NCI-H1436 treated with DMSO at 0.1 percent for 48 hours (cell line): ENCODE measurements at places on chromosomes 3 and 15.

- no peak for DNase-seq
Observed at GRCh38 chr3:107117922-107118536, 259.2 kb upstream of the CCDC54 start.

DNA sequence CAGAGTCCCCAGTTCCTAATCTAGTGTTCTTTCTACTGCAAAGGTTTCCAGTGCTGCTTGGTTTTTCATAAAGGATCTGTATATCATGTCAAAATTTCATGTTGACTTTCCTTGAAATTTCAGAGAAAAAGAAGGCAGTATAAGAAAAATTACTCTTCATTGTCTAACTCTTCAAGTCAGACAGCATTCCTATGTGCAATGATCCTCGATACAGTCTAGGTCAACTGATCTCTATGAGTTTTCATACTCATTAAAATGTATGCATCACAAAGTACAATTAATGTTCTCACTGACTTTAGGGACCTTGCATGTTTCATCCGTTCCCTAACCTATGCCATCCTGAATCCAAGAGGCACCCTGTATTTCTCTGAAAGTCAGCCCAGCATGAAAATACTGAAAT, 317.3 kb downstream of the ZBTB20 start:
- no peak for DNase-seq

DNA sequence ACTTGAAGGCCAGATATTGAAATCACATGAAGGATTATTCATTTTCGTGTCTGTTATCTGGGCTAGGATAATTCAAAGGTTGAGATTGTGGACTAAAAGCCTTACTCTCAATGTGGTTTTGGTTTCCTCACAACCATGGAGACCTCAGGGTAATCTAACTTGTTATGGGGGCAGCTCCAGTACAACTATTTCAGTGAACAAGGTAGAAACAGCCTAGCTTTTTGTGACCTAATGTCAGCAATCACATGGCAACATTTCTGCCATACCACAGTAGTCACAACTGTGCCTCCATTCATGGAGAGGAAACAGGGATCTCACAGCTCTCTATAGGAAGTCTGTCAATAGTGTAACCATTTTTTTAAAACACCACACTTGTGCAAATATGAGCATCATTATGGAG, 62.4 kb upstream of the RARB start:
- no peak for DNase-seq

- no peak for DNase-seq
Observed at GRCh38 chr15:63037976-63038720, 4.4 kb upstream of the TPM1 start.

DNA sequence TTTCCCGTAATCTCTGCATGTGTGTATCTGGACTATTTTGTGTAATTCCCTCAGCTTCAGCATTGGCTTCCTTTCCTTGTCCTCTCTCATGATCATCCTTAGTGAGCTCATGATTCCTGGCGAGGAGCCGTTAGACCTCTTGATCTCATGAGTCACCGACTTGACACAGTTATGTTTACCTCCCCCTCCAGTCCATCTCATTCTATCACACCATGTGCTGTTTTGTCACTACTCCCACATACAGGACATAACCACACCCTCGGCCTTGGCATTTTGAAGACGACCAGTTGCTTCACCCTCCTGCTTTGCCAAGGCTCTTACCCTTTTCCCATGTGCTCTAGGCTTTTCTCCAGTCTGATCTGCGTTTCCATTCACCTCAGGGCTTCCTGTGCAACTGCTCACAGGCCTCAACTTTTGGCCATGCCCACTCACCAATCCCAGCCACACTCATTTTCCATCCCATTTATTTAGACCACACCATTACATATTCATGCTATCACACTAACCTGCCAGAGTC, 41.5 kb downstream of the CP start:
- DNase-seq, result no peak

DNA sequence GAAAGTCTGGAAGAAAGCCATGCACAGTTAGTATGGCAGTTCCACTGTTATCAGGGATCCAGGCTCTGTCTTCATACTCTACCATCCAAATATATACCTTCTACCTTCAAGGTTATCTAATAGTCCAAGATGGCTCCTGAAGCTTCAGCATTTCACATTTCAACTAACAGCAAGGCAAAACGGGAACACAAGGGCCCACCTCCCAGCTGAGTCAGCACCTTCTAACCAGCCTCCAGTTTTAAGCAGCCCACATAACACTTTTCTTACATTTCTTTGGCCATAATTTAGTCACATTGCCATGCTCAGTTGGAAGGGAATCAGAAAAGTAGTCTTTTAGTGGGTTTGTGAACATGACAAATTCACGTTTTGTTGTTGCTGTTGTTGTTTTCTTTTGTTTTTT, 15.4 kb upstream of the MSL2 start:
- no peak for DNase-seq

DNA sequence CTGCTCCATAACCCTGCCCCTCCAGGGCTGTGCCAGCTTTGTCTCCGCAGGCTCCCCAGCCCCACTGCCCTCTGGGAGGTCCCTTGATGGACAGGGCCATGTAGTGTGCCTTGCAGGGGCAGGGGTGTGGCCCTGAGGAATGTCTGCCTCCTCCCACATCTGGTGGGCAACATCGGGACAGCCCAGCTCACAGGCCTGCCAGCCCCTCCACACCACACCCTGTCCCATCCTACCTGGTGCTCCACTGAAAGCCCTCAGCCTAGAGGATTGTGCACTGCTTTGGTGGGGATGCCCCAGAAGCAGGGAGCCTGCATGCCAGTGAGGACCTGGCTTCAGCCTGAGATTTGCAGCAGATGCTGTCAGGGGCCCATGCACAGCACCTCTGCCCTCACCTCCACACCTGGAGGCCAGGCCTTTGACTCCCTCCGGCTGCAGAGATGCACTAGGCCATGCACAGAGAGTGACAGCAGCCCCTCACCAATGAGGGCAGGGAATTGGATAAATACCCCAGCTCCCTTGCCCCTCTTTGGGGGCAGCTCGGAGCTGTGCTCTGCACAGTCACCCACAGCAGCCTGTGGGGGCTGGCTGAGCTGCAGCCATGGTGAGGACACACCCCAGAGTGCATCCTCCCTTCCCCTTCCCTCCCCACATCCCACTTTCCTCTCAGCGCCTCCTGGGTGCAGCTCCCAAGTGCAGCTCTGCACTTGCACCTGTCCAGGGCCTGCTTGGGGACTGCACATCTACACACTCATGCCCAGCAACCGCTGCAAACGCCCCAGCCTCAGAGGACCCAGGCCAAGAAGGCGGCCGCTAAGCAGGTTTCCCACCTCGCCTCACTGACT, 2.7 kb downstream of the C3orf22 start:
- no peak for DNase-seq

DNA sequence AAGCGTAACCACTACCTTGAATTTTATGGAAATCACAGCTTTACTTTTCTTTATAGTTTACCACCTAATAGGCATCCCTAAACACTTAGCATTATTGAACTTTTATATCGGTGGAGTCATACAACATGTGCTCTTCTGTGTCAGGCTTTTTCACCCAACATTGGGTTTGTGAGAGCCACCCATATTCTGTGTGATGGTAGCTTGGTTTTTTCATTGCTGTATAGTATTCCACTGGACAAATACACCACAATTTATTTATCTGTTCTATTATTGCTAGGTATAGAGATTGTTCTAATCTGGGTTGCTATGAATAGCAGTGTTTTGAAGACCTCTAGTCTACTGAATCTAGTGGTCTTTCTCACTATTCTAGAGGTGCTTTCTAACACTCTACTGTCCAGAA, 31.6 kb upstream of the ATP1B3 start:
- no peak for DNase-seq

GRCh38 chr3:49724586-49724985, 835 bp upstream of the GMPPB start:
- DNase-seq, result no peak

- no peak for DNase-seq
Observed at GRCh38 chr3:66812136-66812535, 186.0 kb upstream of the KBTBD8 start.

DNA sequence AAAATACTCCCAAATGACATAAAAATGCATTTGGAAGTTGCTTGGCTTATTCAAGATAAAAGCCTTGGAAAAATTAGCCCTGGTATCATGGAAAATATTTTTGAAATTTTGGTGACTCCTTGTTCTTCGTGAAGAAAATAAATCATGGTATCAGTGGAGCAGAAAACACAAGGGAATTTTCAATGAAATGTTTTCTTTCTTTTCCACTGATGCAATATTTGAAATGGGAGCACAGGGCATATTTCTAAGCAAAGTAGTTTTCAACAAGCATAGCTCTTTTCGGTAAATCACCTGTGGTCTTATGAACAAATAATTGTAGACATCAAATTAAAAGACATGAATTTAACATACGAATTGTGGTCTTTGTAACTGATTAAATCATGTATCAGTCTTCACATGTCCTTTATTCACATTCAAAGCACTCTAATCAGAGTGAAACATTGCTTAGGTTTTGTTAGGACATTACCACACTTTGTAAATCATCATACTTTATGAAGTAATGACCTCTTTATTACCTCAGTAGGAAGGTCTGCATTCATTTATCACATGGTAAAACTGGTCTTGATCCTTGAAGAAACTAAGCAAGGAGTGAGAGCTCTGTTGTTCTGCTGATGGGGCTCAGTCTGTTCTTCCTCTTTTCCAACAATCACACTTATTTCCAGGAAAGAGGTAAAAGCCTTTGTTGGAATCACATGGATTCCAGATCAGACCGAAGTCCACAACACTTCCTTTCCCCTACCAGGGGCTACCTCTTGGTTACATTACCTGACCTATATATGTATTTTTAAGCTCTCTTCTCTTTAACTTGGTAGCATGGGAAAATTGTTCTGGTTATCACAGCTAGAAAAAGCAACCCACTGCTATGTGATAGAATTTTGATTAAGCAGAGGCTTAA, 413.5 kb upstream of the THBS1 start:
- no peak for DNase-seq

GRCh38 chr15:99928429-99928981, 195.3 kb upstream of the LYSMD4 start:
- DNase-seq, result no peak

DNA sequence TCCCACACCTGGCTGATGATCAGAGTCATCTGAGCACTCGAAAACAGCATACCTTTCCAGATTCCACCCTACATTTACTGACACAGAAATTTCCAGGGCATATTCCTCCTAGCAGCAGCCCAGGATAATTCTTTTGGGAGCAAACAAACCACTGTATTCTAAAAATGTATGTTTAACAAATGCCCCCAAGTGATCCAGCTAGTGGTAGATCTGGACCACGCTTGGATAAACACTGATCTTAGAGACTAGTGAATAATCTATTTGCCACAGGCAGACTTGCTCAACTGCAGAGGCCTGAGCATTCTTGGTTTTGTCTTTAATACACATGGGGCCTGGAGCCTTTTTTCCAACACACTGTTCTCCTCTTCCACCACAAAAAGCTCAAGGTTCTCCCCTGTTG, 89.6 kb downstream of the TM4SF4 start:
- DNase-seq, result no peak

GRCh38 chr3:25781758-25782594, 1.3 kb downstream of the NGLY1 start:
- no peak for DNase-seq

- DNase-seq, result no peak
Observed at GRCh38 chr3:22241110-22241509, 490.1 kb upstream of the ZNF385D start.

DNA sequence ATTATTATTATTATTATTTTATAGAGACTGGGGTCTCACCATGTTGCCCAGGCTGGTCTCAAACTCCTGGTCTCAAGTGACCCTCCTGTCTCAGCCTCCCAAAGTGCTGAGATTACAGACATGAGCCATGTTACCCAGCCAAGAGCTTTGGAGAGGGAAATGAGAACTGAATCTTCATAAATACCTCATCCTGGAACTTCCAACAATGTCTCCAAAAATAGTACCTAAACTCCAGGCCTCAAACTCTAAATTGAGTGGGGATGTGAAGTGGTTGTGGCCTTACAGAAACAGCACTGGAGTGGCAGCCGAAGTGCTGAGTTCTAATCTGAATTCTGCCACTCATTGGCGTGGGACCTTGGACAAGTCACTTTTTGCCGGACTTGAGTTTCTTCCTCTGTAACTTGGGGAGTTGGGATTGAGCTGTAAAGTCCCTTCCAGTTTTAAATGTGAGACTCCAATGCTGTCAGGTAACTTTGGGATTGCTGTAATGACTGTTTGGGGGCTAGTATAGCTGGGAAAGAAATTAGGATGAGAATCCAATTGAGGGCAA, 10.0 kb upstream of the SRP14 start:
- no peak for DNase-seq

DNA sequence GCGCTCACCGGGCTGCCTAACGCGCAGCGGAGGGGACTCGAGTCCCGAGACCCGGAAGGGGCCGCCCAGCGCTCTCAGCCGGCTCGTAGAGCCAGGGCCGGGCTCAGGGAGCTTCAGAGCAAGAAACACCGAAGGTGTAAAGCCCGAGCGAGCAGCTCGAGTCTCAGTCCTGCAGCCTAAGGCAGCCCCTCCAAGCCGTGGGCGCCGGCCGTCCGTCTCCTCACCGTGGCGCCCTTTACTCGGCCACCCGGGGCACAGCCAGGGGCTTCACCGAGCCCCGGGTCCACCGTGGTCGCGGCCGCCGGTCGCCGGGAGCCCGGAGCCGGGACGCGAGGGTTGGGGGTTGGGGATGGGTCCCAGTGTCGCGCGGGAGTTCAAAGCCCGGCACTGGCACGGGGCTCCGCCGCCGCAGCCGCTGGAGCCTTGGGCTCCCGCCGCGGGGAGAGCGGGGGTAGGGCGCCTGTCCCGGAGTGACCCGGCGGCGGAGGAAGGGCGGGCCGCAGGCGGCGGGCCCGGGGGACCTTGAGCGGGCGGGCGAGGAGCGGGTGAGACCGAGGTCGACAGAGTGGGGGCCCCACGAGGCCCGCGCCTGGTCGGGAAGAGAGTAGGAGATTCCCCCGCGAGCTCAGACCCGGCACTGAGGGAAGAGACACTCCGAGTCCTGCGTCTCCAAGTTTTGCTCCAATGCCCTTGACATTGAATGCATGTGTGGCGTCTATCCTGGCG, 26.9 kb upstream of the THRB start:
- DNase-seq, result no peak

DNA sequence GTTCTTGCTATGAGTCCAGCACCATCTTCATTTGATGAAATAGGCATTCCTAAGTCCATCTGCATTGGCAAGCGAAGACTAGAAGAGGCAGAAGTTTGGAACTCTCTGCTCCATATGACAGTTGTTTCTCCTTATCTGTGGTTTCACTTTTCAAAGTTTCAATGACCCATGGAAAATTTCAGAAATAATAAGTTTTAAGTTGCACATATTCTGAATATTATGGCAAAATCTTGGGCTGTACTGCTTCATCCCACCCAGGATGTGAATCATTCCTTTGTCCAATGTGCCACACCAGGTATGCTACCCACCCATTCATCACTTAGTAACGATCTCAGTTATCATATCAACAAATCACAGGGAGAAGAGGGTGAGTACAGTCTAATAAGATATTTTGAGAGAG, 647.9 kb downstream of the GRM7 start:
- DNase-seq, result no peak

- DNase-seq, result no peak
Observed at GRCh38 chr15:79321876-79322275, 11.0 kb downstream of the TMED3 start.

DNA sequence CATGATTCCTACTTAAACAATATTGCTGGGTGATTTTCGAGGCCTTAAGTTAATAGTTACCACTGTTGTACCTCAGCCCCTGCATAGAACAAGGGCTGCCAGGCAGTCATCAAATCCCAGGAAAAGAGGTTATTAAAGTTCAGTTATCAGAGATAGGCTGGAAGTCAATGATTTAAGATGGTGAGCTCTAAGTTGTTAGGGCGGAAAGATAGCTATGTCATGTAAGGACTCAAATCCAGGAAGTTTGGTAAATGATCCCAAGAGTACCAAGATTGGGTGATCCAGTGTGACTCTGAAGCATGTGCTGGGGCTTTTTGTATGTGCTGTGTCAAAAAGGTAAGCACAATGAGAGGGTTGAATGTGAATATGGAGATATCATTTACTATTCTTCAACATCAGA, 287.9 kb downstream of the NLGN1 start:
- DNase-seq, result no peak
